B cell (primary cell): ENCODE measurements at places on chromosomes 3 and 15. TPM values are rescaled to one million over a fixed set of nuclear protein-coding genes. Genes with fewer than 3 reads are reported as not detected.

NEK10 gene
- polyA plus RNA-seq, result 0.49 and 0.55 TPM in 2 replicates

VIPR1 gene
- polyA plus RNA-seq, result 0.79 and 8.0 TPM in 2 replicates

CTXN2 gene
- not detected in 2 replicates for polyA plus RNA-seq

BTBD1 gene
- polyA plus RNA-seq, result 20.7 and 27.2 TPM in 2 replicates

GOLGA8M gene
- polyA plus RNA-seq, result 0.28 TPM in 1 of 2 replicates, not detected in the other

MME gene
- 0.88 and 0.98 TPM in 2 replicates for polyA plus RNA-seq

KLF15 gene
- polyA plus RNA-seq, result 0.10 and 0.22 TPM in 2 replicates

GP5 gene
- 0.01 and 0.06 TPM in 2 replicates for polyA plus RNA-seq

PLCB2 gene
- polyA plus RNA-seq, result 312 and 336 TPM in 2 replicates

FBXL2 gene
- not detected in 2 replicates for polyA plus RNA-seq

B2M gene
- 9,379 and 17,989 TPM in 2 replicates for polyA plus RNA-seq

ISLR gene
- not detected in 2 replicates for polyA plus RNA-seq

DCP1A gene
- polyA plus RNA-seq, result 16.6 and 18.3 TPM in 2 replicates

MAPK6 gene
- 3.2 and 12.3 TPM in 2 replicates for polyA plus RNA-seq

SRGAP3 gene
- 0.78 and 1.4 TPM in 2 replicates for polyA plus RNA-seq

CPA3 gene
- polyA plus RNA-seq, result not detected in 2 replicates

GOLGA8G gene
- polyA plus RNA-seq, result not detected in 2 replicates

AGTR1 gene
- polyA plus RNA-seq, result not detected in 2 replicates

CCNB2 gene
- polyA plus RNA-seq, result 0.69 and 1.0 TPM in 2 replicates

QRICH1 gene
- polyA plus RNA-seq, result 179 and 223 TPM in 2 replicates

EPHB1 gene
- 0.01 and 0.06 TPM in 2 replicates for polyA plus RNA-seq

TMA7 gene
- 169 and 191 TPM in 2 replicates for polyA plus RNA-seq

PPM1M gene
- 42.5 and 65.2 TPM in 2 replicates for polyA plus RNA-seq

CNTN3 gene
- not detected in 2 replicates for polyA plus RNA-seq

ABHD17C gene
- polyA plus RNA-seq, result 0.30 and 0.78 TPM in 2 replicates

FAM162A gene
- 10.9 and 12.9 TPM in 2 replicates for polyA plus RNA-seq

HRH1 gene
- not detected in 2 replicates for polyA plus RNA-seq

ACSBG1 gene
- polyA plus RNA-seq, result 0.03 and 0.10 TPM in 2 replicates

COPG1 gene
- polyA plus RNA-seq, result 48.9 and 56.0 TPM in 2 replicates

ANKRD34C gene
- polyA plus RNA-seq, result not detected in 2 replicates

ALDH1L1 gene
- polyA plus RNA-seq, result not detected in 2 replicates
